ENCODE measurements at places on chromosomes 7 and 10.

GRCh38 chr10:86440874-86441843 lies 74.6 kb upstream of the GRID1 start:
- DNase-seq, result no peak

GRCh38 chr7:50595491-50596102 lies 30.4 kb upstream of the DDC start:
- DNase-seq, result no peak

DNA sequence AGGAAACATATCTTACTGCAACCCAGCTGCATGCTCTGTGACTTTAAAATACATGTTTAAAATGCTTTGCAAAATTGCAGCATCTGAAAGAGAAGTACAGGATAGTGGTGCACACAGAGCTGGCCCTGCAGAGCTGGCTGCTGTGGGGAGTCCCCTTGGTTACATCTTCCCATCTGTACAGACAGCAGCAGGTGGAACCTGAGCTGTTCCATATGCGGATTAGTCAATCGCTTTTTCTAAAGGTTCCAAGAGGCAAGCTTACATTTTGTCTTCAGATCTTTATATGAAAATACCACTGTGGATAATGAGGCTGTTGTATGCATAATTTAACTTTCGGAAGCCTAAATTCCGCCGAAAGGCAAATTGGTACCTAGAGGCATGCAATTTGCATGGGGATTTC lies 444.1 kb downstream of the NRG3 start:
- no peak for DNase-seq

DNA sequence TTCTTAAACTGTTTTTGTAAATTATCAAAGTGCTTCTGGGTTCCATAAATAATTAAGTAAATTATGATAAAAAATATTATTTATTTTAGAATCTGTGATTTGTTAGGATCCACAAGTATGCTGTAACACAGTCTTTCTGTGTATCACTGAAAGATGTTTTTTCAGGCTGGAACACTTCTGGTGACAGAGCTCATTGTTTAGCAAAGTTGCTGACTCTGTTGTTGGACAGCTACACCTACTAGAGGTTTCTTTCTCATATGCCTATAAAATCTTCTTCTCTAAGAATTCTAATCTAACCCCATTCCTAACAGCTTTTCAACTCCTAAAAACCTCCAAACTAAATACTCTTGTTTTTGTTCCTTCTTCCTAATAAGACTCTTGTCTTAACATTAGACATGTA lies 176.8 kb downstream of the THSD7A start:
- no peak for DNase-seq

DNA sequence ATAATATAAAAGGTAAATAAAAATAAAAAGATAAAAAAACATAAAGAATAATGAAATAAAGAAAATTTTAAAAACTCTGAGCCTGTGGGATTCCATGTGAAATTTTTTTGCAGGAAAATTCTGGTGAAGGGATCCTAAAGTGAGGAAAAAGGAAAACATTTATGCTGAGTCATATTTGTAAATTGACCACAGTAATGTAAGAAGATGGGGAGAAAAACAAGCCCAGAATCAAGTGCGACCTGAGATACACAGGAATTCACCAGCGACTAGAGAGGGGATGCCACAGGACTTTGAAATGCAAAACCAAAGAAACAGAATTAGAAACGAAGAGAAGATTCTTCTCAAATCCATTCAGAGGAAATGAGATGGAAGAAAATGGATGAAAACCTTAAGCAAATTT lies 133.8 kb upstream of the PFKP start:
- DNase-seq, result no peak

GRCh38 chr10:88111294-88111693 lies 247.9 kb downstream of the PTEN start:
- DNase-seq, result no peak

DNA sequence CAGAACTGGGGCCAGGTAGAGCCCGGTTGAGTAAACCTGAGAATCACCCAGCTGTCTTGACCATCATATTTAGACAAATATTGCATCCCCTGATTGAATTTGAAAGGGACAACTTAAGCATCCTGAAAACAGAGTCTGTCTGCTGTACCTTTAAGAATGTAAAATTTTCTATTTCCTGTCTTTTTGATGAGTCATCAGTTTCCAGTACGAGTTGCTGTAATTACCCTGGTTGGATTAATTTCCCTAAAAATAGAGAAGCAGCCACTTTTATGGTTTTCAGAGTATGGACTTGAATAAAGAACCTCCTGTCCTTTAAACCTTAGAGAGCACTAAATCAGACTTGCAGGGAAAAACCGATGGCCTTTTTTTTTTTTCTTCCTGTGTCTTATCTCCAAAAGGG lies 164.6 kb upstream of the SH2B2 start:
- DNase-seq, result no peak

GRCh38 chr7:35185908-35186731 lies 67.8 kb downstream of the TBX20 start:
- DNase-seq, result peak; percentile 59

DNA sequence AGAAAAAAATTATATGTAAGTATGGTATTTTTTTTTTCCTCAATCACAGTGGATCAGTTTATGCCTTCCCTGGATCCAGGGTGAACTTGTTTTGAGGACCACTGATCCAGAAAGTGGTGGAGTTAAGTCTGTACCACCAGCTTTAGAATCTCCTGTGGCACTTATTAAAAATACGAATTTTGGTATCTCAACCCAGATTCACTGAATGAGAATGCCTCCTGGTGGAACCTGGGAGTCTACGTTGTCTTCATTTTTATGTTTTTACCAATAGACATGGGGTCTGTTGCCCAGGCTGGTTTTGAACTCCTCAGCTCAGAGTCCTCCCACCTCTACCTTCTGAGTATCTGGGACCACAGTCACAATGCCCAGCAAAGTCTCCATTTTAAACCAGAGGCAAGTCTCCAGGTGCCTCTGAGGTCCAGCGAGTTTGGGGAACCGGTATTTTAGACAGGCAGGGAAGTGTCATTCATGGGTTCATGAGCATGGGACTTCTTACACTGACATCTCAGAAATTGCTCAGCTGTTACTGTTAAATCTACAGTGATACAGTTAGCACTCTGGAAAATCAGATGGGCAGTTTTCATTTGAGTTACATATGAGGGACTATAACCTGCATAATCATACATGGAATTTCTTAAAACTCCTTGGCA lies 200.9 kb downstream of the AUTS2 start:
- DNase-seq, result no peak

DNA sequence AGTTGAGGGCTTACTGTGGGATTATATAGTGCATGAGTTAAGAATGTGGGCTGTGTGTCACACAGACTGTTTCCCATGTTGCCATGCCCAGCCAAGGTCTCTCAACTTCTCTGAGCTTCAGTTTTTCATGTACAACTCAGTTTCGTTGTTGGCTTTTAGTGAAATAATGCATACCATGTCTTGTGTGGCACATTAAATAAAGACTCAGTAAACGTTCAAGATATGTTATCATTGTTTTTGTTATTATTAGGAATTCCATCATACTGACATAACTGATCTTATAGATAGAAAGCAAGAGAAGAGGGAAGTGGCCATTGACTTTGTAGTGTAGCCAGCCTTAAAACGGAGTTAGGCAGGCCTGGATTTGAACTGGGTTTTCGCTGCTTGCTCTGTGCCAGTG lies 2.9 kb downstream of the CDK14 start:
- no peak for DNase-seq

- peak; percentile 52 for DNase-seq
These were observed 46.3 kb downstream of the MGMT start for GRCh38 chr10:129513312-129513711.

DNA sequence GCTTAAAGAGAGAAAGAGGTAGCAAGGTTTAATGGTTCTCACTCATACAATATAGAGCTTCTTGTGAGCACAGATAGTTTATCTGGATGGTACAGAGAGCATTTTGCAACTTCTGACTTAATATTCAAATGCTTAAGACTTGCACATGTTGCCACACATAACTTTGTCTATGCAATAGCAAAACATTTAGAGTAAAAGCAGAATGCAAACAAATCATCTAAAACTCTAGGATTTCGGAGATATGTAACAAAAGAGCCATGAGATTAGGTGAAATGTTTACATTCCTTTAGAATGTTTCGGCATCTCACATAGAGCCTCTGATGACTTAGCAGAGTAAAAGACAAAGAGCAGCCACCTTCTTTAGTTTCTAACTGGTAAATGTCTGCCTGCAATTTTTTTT lies 717.1 kb upstream of the LRRN3 start:
- DNase-seq, result no peak

DNA sequence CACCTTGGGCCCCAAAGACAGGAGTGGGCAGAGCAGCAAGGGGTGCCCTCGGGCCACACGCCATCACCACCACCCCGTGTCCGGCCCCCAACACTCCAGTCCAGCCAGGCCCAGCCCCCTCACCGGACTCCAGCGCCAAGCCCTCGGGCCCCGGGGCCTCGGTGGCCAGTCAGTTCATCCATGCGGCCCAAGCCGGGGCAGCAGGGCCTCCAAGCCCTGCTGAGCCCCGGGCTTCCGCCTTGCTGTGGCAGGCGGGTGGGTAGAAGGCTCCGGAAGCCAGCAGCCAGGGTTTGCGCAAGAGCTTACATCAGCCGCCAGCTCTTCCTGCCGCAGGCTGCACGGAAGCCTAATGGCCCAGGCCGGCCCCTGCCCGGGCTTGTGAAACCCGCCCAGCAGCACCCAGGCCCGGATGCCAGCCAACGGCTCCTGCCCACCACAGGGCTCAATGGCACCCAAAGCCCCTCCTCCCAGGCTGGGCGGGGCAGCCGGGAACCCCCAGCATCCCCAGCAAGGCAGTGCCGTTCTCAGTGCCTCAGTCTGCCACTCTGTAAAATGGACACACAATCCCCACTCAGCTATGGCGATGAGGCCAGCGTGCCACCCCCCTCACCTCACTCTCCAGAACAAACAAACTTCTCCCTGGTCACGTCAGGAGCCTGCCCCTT lies 26.5 kb downstream of the TNRC18 start:
- no peak for DNase-seq

DNA sequence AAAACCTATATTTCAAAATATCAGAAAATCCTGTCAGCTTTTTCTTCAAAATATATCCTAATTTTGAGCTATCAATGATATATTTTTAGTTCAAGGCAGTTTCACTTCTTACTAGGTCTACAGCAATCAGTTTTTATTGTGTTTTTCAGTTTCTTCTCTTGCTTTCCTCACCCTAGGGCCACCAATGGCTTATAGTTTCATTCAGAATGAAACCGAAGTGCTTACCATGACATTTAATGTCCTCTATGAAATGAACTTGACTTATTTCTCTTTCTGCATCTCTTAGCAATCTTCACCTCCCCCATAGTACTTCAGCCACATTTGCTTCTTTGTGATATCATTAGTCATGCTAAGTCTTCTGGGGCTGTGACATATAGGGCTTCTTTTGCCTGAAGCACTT lies 100.3 kb downstream of the ARL5B start:
- no peak for DNase-seq

GRCh38 chr7:19024261-19024660 lies 93.2 kb downstream of the TWIST1 start:
- DNase-seq, result no peak

Measured in WTC11 (cell line).